ENCODE measurements at places on chromosomes 16 and 17. TPM values are rescaled to one million over a fixed set of nuclear protein-coding genes. Genes with fewer than 3 reads are reported as not detected.

Gene ARL4D
- 12.1 TPM for total RNA-seq

DNA sequence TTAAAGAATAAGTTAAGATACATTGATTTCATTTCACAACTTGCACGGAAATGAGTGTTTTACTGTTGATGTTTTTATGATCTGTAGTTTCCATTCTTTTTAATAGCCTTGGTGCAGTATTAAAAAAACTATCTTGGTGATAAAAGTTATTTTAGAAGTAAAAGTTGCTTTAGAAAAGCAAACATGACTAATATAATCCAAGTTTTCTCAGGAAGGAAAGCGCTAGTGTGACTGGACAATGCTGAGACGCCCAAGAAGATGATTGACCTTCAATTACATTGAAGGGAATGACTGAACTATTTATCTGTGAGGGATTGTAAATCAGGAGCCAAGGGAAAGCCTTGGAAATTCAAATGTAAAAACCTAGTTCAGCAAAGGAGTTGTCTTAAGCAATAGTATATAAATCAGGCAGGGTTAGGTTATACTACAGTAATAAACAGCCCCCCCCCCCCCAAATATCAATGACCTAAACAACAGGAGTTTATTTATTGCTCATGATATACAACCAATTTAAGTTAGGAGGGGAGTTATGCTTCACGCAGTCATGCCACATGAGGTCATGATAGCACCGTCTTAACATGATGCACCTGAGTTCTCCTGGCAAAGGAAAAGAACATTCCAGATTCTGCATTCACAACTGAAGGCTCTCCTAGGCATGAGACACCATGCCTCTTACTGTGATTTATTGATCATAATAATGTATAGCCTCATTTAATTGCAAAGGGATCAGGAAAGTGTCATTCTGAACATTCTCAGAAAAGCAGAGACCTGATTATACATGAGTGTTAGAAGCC is 443.8 kb downstream of the CDH13 start:
- no peaks in the 10 kb centered on the region for H3K36me3 ChIP-seq
- no peak overlapping the region for H3K27ac ChIP-seq
- H3K4me3 ChIP-seq = no peak overlapping the region
- DNase-seq = no peak
- H3K27me3 ChIP-seq = no peaks in the 10 kb centered on the region

DNA sequence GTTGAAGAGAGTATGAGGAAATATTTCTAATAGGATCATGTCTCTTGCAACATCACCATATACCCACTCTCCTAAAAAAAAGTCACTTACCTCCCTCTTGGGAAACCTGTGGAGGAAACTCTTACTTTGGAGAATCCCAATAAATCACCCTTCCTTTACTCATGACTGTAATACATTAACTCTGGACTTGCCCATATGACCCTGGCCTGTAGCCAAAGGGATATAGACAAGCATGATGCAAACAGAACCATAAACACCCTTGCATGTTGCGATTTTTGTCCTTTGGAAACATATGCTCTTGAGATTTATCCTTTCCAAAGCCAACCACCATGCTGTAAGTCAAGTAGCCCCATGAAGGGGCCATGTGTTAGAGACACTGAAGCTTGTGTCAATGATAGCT is 19.5 kb downstream of the CDH11 start:
- peaks cover 52% of the 10 kb centered on the region for H3K36me3 ChIP-seq
- H3K4me1 ChIP-seq = peaks cover 23% of the 10 kb centered on the region
- H3K4me3 ChIP-seq = no peak overlapping the region
- no peak overlapping the region for H3K27ac ChIP-seq

- no peaks in the 10 kb centered on the region for H3K36me3 ChIP-seq
- DNase-seq = no peak
- H3K4me3 ChIP-seq = no peak overlapping the region
Observed at GRCh38 chr17:35519439-35519838, 18.0 kb downstream of the SLFN12L start.

GRCh38 chr17:38435795-38436194 is 7.5 kb downstream of the ARHGAP23 start:
- no peaks in the 10 kb centered on the region for H3K27me3 ChIP-seq
- H3K36me3 ChIP-seq = peaks cover 12% of the 10 kb centered on the region
- H3K4me3 ChIP-seq = no peak overlapping the region
- H3K27ac ChIP-seq = no peak overlapping the region
- peaks cover 2% of the 10 kb centered on the region for H3K4me1 ChIP-seq

DNA sequence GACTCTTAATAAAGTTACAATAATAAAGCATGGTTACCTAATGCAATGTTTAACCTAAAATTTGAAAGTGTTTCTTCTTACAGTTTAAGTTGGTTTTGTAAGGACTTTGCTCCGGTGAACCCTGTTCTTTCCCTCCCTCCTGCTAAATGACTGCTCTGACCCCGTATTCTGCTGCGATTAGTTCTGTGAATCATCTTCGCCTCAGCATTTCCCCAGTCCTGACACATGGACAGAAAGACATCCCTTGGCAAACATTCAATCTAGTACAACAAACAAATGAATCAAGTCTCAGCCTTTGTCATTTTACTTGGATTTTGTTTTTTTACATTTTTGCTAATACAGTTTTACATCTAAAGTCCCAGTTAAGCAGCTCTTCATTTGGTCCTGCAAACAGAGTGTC is 15.4 kb downstream of the KCNJ2 start:
- no peaks in the 10 kb centered on the region for H3K27me3 ChIP-seq
- no peak for DNase-seq
- H3K4me3 ChIP-seq = no peak overlapping the region
- no peaks in the 10 kb centered on the region for H3K4me1 ChIP-seq
- no peak overlapping the region for H3K27ac ChIP-seq

GRCh38 chr16:88978608-88979346 is 1.8 kb upstream of the CBFA2T3 start:
- no peaks in the 10 kb centered on the region for H3K36me3 ChIP-seq
- no peak overlapping the region for H3K4me3 ChIP-seq
- H3K27me3 ChIP-seq = peaks cover 11% of the 10 kb centered on the region

Gene PRSS27
- total RNA-seq = 2.5 TPM

GRCh38 chr16:57380671-57381462 is 8.6 kb downstream of the CX3CL1 start:
- peak; percentile 53 for DNase-seq
- no peak overlapping the region for H3K4me3 ChIP-seq
- no peaks in the 10 kb centered on the region for H3K4me1 ChIP-seq
- peaks cover 10% of the 10 kb centered on the region for H3K27me3 ChIP-seq

Gene GINS2
- 1.8 TPM for total RNA-seq

GRCh38 chr16:27961296-27961620 is 102.3 kb downstream of the GSG1L start:
- DNase-seq = no peak
- H3K4me3 ChIP-seq = no peak overlapping the region
- H3K36me3 ChIP-seq = no peaks in the 10 kb centered on the region
- H3K27me3 ChIP-seq = peaks cover 5% of the 10 kb centered on the region

DNA sequence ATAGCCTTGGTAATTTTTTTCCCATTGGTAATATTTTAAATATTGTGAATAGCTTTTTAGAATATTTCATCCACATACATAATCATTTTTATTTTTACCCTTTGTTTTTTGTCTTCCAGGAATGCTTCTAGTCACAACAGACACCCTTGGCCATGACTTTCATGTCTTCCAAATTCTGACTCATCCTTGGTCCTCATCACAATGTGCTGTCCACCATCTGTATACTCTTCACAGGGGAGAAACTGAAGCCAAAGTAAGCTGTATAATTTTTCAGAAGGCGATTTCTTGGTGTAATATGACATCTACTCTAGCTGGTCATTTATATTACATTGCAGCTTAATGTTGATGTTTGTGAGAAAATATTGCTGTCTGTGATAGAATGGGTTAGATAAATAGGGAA is 269.4 kb downstream of the BCAS3 start:
- H3K27me3 ChIP-seq = no peaks in the 10 kb centered on the region
- no peaks in the 10 kb centered on the region for H3K36me3 ChIP-seq
- H3K4me1 ChIP-seq = peaks cover 8% of the 10 kb centered on the region
- H3K4me3 ChIP-seq = no peak overlapping the region

DNA sequence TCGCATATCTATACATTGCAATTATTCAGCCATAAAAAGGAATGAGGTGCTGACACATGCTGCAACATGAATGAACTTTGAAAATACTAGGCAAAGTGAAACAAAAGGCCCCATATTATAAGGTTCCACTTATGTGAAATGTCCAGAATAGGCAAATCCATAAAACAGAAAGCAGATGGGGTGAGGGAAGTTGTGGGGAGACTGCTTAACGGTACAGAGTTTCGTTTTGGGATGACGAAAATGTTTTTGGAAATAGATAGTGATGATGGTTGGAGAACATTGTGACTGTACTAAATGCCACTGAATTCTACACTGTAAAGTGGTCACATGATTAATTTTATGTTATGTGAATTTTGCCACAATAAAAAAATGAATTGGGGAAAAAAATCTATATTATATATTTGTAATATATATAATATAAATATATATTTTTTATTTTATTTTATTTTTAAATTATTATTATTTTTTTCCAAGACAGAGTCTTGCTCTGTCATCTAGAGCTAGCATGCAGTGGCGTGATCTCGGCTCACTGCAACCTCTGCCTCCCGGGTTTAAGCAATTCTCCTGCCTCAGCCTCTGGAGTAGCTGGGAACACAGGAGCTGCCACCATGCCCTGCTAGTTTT is 4.2 kb upstream of the GNA13 start:
- no peaks in the 10 kb centered on the region for H3K27me3 ChIP-seq
- DNase-seq = no peak
- no peaks in the 10 kb centered on the region for H3K36me3 ChIP-seq
- H3K4me1 ChIP-seq = peaks cover 3% of the 10 kb centered on the region
- no peak overlapping the region for H3K27ac ChIP-seq

GRCh38 chr16:75593825-75594820 is 27.9 kb downstream of the GABARAPL2 start:
- H3K4me1 ChIP-seq = peaks cover 29% of the 10 kb centered on the region
- H3K27me3 ChIP-seq = no peaks in the 10 kb centered on the region
- no peak overlapping the region for H3K27ac ChIP-seq
- no peak overlapping the region for H3K4me3 ChIP-seq

- H3K36me3 ChIP-seq = no peaks in the 10 kb centered on the region
- no peaks in the 10 kb centered on the region for H3K27me3 ChIP-seq
- H3K4me1 ChIP-seq = peaks cover 11% of the 10 kb centered on the region
- peak overlapping the region; percentile 17 for H3K27ac ChIP-seq
- no peak for DNase-seq
Observed at GRCh38 chr16:27431773-27432532, 30.0 kb downstream of the IL21R start.

Gene GEMIN4
- 9.7 TPM for total RNA-seq

Gene KRTAP1-5
- total RNA-seq = 31.8 TPM

GRCh38 chr16:1592446-1592845 is 19.4 kb downstream of the IFT140 start:
- peak; percentile 62 for DNase-seq
- no peak overlapping the region for H3K27ac ChIP-seq
- peaks cover 9% of the 10 kb centered on the region for H3K36me3 ChIP-seq
- H3K4me1 ChIP-seq = no peaks in the 10 kb centered on the region
- no peaks in the 10 kb centered on the region for H3K27me3 ChIP-seq

Gene CDH13
- total RNA-seq = 102 TPM

Gene KRT222
- total RNA-seq = under 0.01 TPM

Gene CCR7
- not detected for total RNA-seq

- DNase-seq = no peak
- no peak overlapping the region for H3K4me3 ChIP-seq
- H3K36me3 ChIP-seq = peaks cover 43% of the 10 kb centered on the region
- H3K27me3 ChIP-seq = no peaks in the 10 kb centered on the region
Observed at GRCh38 chr17:62008294-62008693, 56.8 kb downstream of the MED13 start.

Gene SOX8
- not detected for total RNA-seq

GRCh38 chr16:22843122-22843521 is 29.2 kb downstream of the HS3ST2 start:
- H3K36me3 ChIP-seq = no peaks in the 10 kb centered on the region
- H3K27ac ChIP-seq = no peak overlapping the region
- H3K4me1 ChIP-seq = no peaks in the 10 kb centered on the region
- no peaks in the 10 kb centered on the region for H3K27me3 ChIP-seq
- no peak overlapping the region for H3K4me3 ChIP-seq

DNA sequence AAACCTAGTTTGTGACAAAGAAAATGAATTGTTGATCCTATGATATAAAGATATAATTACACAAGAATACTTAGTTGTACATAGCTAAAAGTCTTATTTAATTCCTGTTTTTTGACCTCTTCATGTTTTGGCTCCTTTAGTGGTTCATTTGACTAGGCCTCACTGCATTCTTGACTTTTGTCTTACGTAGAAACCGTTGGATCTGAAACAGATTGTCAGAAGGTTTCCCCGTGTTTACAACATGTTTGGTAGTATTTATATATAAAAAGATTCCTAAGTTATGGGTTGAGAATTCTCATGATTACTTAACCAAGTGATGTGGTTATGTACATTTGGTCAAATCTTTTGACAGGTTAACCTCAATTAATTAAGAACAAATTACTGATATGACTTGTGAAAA is 162.8 kb downstream of the BCAS3 start:
- no peaks in the 10 kb centered on the region for H3K4me1 ChIP-seq
- no peaks in the 10 kb centered on the region for H3K36me3 ChIP-seq
- H3K27me3 ChIP-seq = no peaks in the 10 kb centered on the region
- no peak overlapping the region for H3K27ac ChIP-seq
- H3K4me3 ChIP-seq = no peak overlapping the region

DNA sequence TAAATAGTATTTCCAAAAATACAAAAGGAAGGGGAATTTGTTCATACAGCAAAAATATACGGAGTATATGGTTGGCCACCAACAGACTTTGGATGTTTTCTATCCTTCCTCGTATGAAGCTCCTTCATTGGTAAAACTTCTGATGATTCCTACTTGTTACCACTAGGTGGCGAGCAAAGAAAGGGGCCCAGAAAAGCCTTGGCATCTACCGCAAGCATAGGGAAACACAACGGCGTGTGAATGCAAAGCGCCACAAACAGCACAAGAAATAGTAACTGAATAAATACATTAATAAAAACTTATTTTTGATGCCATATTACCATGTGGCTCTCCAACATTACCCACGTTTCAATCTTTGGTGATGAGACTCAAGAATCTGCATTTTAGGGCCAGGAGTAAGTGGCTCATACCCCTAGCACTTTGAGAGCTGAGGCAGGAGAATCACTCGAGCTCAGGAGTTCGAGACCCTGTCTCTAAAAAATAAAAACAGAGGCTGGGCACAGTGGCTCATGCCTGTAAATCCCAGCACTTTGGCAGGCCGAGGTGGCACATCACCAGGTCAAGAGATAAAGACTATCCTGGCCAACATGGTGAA is 34.5 kb downstream of the YWHAE start:
- peak overlapping the region; percentile 21 for H3K27ac ChIP-seq
- no peaks in the 10 kb centered on the region for H3K27me3 ChIP-seq
- no peak for DNase-seq

Gene C17orf50
- not detected for total RNA-seq
